ENCODE measurements at places on chromosomes 13 and 19.

GRCh38 chr19:18000480-18000914 lies 7.5 kb upstream of the ARRDC2 start:
- no peak for DNase-seq

GRCh38 chr19:13729859-13730258 lies 34.5 kb upstream of the MRI1 start:
- DNase-seq, result no peak

DNA sequence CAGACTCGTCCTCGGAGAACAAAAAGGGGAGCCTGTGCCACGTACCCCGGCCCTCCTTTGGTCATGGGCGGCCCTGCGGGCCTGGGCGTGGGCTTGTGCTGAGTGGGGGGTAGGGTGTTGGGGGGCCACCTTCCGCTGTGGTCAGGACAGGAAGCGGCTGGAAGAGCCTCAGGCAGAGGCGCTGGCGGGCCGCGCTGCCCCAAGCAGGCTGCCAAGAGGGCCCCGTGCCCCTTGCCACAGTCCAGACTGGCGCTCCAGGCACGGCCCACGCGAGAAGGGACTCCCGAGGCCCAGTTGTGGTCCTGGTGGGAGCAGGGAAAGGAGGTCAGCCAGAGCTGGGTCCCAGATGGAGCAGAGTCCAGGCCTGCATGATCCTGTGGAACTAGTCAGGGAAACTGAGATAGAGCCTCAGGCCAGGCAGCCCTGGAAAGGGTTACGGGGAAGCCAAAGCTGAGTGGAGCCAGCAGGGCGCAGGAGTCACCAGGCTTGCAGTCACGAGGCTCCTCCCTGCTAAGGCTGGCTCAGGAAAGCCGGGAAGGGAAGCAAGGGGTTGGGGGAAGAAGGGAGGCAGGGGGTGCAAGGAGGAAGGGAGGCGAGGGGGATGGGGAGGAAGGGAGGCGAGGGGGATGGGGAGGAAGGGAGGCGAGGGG lies 135.0 kb downstream of the CRYL1 start:
- DNase-seq, result no peak

- DNase-seq, result no peak
These were observed 447.4 kb downstream of the EFNB2 start for GRCh38 chr13:106088085-106088484.

Data from hematopoietic multipotent progenitor cell (in vitro differentiated cells).